NCI-H2081 (cell line): ENCODE measurements at places on chromosomes 4 and X.
A peak's percentile ranks its signal among the peaks of the same experiment; 100 is the strongest.

- DNase-seq = no peak
Measured at GRCh38 chr4:46594661-46595060, 204.7 kb upstream of the GABRA2 start.

DNA sequence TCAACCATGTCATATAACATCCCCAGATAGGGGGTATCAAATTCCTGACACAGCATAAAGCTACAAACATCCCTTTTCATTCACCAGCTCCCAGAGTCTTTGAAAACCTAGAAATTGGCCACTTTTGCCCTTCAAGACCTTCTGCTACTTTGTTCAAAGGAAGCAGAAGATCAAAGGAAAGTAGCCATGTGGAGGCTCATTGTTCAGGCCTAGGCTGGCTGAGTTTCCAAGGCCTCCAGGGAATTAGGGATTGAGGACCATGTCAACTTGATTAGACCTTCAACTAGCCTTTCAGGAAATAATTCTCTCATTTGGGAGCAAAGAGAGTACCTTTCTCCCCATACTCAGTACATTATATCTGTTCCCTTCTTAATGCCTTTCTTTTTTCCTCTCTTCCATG, 66.8 kb upstream of the ATXN3L start:
- DNase-seq = no peak

DNA sequence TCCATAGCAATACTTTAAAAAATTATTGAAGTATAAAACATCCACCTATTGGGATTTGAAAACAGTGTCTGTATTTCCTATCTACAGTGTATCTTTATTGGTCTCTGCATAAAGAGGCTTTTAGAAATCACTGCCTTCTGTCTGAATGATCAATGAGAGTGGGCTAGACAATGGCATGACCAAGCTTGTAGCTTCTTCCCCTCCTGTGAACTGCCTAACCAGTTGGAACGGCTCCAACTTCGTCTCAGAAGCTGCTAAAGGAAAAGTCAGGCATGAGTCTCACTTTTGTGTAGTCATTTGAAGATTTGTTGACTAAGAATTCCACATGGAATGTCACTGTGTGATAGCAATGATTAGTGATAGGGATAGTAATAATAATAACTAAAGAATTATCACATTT, 64.2 kb downstream of the INTS12 start:
- DNase-seq = no peak

DNA sequence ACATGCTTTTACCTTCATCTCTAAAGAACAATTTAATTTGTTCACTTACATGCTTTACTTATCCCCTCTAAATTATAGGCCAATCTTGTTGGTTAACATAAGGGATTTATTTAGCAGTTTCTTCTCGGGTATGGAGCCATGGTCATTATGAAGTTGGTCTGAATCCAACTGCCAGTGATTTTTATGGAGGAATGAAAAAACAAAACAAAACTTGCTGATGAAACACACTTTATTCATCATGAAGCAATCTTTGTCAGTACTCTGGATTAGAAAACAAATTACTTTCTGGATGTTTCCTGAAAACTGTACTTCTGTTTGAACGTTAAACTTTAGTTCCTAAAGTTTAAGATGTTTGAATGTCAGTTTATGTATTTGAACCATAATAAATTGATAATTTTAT, 715.8 kb downstream of the KLHL13 start:
- no peak for DNase-seq

DNA sequence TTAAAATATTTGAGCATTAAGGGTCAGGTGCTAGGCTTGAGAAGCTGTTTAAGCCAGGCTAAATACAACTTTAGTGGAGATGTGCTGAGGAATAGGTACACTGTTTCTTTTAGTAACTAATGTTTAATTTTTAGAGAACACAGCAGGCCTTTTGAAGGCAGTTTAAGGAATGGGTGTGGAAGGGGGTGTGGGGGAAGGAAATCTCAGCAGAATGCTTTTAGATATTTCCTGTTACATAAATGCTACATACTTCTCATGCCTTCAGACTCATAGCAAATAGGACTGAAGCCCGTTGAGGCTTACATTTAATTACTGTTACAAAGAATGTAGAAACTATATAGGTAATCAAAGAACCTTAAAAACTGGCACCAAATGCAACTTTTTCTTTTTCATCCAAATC, 66.3 kb downstream of the WWC2 start:
- DNase-seq = no peak

GRCh38 chr4:103111598-103111997, 12.0 kb upstream of the BDH2 start:
- DNase-seq = no peak

DNA sequence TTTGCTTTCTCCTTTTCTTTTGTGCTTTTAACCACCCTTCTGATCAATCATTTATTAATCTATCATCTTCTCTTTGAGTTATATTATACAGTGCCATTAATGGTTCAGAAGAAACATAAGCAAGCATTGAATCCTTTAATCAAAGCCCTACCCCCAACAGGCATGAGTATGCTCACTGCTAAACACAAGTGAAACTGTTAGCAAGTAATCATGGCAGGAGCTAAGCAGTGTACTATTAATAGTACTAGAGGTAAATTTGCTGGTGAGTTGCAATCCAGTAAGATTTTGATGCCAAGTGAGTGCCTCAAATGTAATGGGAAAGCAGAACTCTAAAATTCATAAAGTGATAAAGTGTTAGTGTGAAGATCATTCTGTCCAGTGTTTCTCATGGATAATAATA, 57.2 kb downstream of the FNIP2 start:
- DNase-seq = no peak

DNA sequence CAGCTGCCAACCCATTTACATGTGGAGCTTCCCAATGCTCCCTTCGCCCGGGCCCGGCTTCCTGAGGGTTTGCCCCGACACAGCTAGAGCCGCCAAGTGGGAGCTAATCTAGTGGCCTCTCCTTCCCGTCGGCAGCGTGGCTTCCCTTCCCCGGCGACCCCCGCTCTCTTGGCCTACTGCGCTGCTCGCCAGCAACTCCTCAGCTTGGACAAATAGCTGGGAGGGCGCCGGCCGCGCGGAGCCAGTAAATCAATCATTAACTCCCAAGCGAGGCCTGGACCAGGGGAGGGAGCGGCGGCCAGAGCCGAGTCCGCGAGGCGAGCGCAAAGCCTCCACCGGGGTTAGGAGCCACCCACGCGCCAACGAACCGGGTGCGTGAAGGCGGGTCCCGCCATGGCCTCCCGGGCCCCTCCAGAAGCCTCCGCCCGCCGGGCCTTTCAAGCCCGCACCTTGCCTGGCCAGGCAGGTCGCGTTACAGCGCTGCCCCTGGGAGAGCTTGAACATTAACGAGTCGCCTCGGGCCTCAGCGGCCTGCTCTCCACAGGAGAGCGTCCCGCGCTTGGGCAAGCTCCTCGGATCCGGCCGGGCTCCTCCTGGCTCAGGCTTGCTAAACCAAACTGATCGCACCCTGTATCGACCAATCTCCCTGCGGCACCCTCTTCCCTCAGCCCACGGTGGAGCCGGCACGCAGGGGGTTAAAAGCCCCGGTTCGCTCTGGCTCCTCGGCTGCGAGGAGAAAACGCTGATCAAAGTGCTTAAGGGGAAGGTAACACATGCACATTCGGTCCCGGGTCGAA, 10.6 kb upstream of the BCOR start:
- peak; percentile 56 for DNase-seq

- no peak for DNase-seq
Measured at GRCh38 chrX:133709501-133709900, 275.9 kb downstream of the GPC3 start.

- DNase-seq = no peak
Measured at GRCh38 chrX:15816886-15817285, 26.6 kb downstream of the ZRSR2 start.

GRCh38 chr4:181608181-181608580, 635.0 kb upstream of the TENM3 start:
- DNase-seq = no peak

GRCh38 chrX:16552546-16552945, 97.4 kb upstream of the S100G start:
- DNase-seq = no peak

DNA sequence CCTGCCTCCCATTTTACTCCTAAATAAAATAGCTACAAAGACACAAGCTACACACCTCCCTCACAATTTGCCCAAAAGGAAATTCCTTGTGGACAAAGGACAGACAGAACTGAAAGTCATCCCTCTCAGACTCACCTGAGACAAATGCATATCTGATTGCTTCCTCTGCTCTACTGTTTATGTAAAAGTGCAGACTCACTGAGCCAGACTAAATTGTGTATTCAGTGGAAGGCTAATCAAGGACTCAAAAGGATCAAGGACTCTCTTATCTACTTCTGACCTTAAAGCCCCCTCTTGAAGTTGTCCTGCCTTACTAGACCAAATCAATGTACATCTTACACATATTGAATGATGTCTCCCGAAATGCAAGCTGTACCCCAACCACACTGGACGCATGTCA, 3.9 kb downstream of the PDCL2 start:
- no peak for DNase-seq

- DNase-seq = no peak
Measured at GRCh38 chr4:31040106-31040505, 319.9 kb downstream of the PCDH7 start.

DNA sequence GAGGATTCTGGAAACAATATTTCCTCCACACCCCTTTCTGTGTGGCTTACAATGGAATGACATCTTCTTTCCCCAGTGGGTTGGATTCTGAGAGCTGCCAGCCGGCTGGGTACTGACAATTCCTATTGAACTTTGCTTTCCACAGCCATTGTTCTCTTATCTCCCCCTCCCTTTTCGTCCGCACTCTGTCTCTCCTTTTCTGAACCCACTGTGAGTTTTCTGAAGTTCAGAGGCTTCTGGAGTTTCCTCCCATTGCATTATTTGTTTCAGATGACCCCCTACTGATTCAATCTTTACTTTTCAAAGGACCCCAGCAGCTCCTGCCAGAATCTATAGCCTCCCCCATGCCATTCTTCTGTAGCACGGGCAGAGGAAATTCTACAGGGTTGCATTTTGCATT, 10.4 kb downstream of the SMPX start:
- DNase-seq = peak; percentile 39

DNA sequence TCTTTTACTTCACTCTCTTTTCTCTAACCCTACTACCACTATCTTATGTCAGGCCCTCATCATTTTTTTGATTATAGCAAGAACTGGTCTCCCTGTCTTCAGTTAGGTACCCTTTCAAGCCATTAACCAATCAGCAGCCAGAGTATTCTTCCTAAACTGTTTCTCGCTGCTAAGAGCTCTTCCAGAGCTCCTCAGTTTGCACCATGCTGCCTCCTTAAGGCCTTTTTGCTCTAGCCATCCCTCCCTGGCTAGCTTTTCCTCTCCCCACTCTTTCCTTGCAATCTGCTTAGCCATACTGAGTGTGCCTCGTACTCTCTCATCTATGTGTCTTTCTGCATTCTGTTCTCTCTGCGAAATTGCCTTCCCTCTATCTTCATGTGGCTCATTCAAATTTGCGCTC, 32.9 kb downstream of the KIF4A start:
- DNase-seq = no peak

GRCh38 chr4:158209825-158210807, at the start of gene TMEM144:
TSS of gene TMEM144 (plus strand) at chr4:158210486. CDS start at chr4:158212668, 2,182 bp downstream.
- DNase-seq = peak; percentile 78

- DNase-seq = no peak
Measured at GRCh38 chr4:111839141-111839540, 306.1 kb upstream of the FAM241A start.

DNA sequence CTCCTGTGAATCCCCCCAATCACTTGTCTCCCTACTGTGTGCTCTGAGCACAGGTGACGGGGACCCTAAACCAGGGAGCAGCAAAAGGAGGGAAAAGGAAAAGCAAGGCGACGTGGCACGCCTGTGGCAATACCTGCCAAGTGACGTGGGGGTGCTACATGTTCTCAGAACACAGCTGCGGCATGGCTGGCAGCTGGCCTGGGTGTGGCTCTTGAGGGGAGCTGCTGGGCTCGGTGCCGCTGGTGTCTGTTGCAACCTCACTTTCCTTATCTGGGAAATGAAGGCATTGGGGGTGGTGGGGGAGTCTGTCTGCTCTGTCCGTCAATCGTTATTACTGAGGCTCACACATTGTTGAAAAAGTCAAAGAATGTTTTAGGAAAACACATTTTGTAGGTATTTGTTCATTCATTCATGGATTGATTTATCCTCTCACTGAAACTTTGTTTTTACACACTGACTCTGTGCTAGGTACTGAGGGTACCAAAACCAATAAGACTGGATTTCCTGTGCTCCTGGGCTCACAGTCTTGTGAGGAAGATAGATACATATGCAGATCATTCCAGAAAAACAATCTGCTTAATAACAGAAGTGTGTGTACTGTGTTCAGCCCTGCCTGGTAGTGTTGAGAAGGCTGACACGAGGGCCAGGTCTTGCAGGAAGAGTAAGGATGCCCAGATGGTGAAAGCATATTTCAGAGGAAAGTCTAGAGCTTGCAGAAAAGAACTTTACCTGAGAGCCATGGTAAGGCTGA, 217.6 kb downstream of the PTTG2 start:
- DNase-seq = no peak
